ENCODE measurements at places on chromosomes 16 and 17.

GRCh38 chr16:27729516-27730304 is 179.8 kb downstream of the KATNIP start:
- DNase-seq: peak; percentile 38

GRCh38 chr17:67246653-67247415 is 1.8 kb upstream of the HELZ start:
- peak; percentile 58 for DNase-seq

DNA sequence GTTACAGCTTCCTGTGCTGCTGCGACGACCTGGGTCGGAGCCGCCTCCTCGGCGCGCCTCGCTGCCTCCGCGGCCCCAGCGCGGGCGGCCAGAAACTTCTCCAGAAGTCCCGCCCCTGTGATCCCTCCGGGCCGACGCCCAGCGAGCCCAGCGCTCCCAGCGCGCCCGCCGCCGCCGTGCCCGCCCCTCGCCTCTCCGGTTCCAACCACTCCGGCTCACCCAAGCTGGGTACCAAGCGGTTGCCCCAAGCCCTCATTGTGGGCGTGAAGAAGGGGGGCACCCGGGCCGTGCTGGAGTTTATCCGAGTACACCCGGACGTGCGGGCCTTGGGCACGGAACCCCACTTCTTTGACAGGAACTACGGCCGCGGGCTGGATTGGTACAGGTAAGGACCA is 746 bp downstream of the HS3ST2 start:
- no peak for DNase-seq

GRCh38 chr16:53852678-53853077 is 148.7 kb downstream of the FTO start:
- peak; percentile 43 for DNase-seq

Data from fibroblast of mammary gland (primary cell).